ENCODE measurements at places on chromosomes 2 and 18.

DNA sequence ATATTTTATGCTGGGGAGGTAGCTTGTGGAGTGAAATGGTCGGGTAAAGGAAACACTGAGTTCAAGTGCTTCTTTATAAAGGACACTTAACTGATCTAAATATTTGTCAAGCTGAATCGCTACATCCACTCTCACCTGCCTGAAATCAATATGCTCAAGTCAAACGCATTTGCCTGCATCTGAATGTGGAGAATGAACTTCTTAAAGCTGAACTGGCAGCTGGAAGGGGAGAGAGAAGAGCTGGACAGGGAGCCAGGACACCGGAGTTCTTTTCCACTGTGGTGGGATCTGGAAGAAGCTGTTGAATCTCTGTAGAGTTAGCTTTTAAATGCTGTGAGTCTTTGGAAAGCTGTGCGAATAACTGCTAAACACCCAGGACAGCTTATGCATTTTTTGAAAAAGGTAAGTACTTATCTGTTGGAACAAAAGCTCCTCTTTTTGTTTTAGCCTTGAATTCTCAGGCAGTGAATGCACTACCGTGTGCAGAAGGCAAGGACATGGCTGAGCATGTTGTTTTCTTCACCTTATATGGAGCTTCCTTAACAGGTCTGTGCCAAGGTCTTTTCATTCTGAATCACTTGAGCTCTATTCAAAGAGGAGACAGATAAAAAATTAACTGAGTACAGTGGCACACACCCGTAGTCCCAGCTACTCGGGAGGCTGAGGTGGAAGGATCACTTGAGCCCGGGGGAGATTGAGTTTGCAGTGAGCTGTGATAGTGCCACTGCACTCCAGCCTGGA lies 74.2 kb upstream of the KLF7 start:
- no peak for DNase-seq

- DNase-seq, result no peak
These were observed 39.7 kb downstream of the SH3RF3 start for GRCh38 chr2:109168716-109169115.

GRCh38 chr2:209471037-209471436 lies 47.2 kb downstream of the MAP2 start:
- DNase-seq, result no peak

DNA sequence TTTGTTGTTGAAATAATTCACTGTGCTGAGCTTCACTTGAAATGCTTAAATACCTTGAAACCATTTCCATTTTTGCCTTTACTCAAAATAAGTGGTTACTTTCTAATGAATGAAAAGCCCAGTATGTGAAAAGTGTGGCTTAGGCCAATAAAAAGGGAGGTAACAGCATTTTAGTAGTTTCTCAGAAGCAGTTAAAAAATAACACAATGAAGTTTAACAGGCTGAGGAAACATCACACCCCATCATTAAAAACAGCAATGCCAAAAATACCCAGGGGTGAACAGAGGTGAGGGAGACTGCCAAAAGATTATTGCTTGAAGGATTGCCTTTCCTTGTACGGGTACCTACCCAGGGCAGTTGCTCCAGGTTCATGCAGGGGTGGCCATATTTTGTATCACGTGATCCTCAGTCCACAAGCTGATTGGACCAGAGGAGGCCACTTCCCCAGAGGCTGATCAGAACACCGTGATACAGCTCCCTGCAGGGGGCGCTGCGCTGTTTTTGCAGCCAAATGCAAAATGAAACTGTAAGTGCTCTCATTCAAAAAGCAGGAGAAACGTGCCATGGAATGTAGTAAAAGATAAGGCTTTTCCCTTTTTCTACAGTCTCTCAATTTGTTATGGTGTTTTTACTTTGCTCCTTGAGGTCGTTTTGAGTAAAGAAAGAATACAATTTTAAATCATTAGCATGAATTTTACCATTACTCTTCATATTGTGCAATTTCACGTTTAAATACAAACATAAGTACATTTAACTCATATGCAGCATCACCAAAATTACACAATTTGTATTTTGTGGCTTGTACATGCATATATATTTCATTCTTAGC lies 70.2 kb upstream of the SH3BP4 start:
- DNase-seq, result peak; percentile 8

DNA sequence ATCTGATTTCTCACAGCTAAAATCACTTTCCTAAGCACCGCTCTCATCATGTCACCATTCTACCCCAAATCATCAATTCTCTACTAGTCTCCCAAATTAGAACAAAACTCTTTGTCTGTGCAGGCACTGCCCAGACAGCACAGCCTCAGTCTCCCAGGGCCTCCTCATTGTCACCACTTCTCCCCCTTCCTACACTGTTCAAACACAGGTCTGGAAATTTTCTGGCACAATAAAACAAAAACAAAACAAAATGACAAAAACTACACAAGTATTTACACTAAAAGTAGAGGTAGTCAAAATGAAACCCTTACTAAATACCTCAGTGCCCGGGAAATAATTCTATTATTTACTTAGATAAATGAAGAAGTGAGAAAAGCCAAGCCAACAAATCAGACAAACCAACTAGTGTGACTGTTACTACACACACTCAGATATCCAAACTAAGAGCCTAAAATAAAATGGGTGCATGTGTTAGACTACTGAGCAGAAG lies 156.2 kb upstream of the DNMT3A start:
- no peak for DNase-seq

DNA sequence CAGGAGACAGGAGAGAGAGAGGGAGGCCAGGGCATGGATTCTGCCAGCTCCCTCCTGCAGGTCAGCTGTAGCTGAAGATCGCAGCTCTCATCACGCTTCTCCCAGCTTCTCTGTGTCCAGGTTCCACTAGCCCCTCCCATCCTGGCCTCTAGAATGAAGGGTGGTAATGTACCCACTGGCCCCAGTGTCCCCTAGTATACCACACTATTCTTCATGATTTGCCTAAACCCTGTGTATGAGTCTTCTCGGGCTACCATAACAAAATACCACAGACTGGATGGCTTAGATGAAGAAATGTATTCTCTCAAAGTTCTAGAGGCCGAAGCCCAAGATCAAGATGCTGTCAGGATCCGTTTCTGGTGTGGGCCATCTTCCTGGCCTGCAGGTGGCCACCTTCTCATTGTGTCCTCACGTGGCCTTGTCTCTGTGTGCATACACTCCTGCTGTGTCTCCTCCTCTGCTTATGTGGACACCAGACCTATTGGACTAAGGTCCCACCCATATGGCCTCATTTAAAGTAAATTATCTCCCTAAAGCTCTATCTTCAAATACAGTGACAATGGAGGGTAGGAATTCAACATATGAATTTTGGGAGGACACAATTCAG lies 77.3 kb downstream of the TNFRSF11A start:
- no peak for DNase-seq

- DNase-seq, result no peak
These were observed 399.3 kb upstream of the MMADHC start for GRCh38 chr2:149986861-149987260.

GRCh38 chr2:176554101-176555048 lies 285.1 kb downstream of the MTX2 start:
- peak; percentile 37 for DNase-seq

- DNase-seq, result no peak
These were observed 467.3 kb upstream of the MYT1L start for GRCh38 chr2:2798337-2798736.

GRCh38 chr2:235543851-235544688 lies 50.2 kb downstream of the AGAP1 start:
- no peak for DNase-seq

DNA sequence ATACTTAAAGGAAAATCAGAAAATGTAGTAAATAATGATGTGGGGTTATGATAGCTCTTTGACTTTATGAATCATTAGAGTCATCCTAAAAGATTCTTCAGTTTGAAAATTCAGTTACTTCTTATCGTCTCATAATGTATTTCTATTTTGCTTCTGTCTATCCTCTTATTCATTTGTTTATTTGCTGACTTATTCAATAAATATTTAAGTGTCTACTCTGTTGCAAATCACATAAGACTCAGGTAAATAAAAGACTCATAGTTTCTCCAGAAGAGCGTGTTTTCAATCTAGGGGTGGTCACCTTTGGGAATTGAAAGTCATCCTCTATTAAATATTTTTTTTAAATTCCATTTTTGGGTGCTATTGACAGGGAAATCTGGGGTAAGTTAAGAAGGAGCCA lies 69.1 kb upstream of the RBMS1 start:
- no peak for DNase-seq

- no peak for DNase-seq
These were observed 25.4 kb downstream of the SH3BP4 start for GRCh38 chr2:234977228-234977679.

GRCh38 chr2:239951129-239951734 lies 73.9 kb downstream of the NDUFA10 start:
- DNase-seq, result no peak

Data from central memory CD4-positive, alpha-beta T cell (primary cell).